Stimulated activated CD4-positive, alpha-beta T cell treated with anti-CD3 and anti-CD28 coated beads, TNF-alpha, amount 100 ng/mL, for 24 hours (primary cell): ENCODE measurements at places on chromosomes 13 and 19.
A peak's percentile ranks its signal among the peaks of the same experiment; 100 is the strongest.

DNA sequence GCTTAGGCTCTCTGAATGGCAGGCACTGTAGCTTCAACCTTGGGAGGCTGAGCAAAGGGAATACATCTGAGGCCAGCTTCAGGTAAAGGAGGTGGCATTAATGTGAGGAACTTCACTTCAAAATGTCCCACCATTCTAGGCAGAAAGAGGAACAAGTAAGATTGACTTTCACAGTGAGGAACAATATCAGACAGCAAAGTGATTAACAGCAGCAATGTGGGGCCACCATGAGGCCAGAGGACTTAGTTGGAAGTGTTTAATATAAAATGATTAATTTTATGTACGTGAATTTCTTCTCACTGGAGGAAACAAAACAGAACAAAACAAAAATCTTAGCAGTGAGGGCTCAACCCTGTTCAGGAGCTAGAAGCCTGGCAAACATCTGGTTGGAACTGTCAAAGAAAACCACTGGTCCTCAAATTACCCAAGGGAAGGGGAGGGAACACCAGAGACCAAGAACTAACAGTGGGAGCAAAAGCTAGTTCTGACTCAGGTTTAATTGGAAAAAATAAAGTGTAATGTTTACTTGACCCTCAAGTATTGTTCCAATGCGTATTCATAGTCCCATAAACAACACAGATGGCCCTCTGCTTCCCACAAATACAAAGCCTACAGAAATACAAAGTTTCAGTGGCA is 43.9 kb upstream of the FRY start:
- no peak for DNase-seq

DNA sequence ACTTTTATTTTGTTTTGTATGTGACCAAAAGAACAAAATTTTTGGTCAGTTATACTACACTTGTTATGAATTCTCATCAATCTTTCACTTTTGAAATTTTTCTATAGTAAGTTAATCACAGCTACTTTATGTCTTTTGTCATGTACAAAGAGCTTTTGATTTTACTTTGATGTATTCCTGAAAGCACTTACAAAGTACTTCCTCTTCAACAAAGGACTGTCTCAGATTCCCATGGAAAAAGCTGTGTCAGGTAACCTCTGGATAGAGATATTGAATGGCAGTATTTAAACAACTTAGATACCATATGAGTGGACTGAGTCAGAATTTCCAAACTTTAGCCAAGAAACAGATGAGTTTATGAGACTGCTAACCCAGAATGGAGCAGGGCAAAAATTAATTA is 689.3 kb upstream of the ATXN8OS start:
- no peak for DNase-seq

GRCh38 chr13:62418376-62418775 is 1002.7 kb upstream of the PCDH20 start:
- DNase-seq: no peak

- DNase-seq: no peak
Measured at GRCh38 chr19:49605605-49606004, 14.6 kb downstream of the PRR12 start.

DNA sequence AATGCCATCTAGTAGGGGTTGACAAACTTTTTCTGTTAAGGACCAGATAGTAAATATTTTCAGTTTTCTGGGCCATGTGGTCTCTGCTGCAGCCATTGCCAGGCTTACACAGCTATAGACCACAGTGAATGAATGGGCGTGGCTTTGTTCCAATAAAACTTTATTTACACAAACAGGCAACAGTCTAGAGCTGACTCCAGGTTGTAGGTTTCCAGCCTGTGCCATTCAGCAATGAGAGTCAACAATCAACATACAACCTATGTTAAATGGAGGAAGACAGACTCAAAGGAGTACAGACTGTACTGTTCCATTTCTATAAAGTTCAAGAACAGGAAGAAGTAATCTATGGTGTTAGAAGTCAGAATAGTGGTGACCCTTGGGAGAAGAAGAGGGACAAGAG is 15.2 kb upstream of the IZUMO2 start:
- DNase-seq: no peak

DNA sequence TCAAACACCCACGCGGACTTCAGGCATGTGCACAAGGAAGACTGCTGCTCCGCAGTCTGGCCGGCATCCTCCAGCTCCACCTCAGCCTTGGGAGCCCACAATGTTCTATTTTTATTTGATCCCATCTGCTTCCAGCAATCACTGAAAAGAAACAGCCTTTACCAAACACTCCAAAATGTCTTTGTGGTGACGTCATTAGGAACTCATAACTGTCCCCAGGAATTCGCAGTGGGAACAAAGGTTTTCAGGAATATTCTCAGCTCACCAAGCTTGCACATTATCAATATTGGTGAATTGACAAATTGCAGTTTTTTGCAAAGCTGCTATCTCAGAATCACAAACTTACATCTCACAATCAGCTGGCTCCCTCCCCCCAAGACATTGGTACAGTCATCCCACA is 15.2 kb upstream of the ZNF841 start:
- no peak for DNase-seq

- DNase-seq: no peak
Measured at GRCh38 chr19:53868091-53868891, 608 bp downstream of the MYADM start.

DNA sequence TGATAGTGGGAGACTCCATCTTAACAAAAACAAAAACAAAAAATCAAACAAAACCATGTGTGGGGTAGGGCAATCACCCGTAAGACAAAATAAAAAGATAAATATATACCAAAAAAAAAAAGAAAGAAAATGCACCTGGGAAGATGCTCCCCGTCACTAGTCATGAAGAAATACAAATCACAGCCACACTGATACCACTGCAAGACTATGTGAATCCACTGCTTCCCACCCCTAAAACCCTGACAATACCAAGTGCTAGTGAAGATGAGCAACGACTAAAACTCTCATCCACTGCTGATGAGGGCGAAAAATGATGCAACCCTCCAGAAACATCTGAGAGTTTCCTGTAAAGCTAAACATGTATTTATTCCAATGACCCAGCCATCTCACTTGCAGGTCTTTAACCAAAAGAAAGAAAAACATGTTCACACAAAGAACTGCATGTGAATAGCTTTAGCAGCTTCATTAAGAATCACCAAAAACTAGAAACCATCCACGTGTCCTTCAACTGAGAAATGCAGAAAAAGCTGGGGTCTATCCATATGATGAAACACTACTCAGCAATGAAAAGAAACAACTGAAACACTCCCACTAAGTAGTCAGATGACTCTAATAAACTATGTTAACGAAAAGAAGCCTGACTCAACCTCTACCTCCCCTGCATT is 31.7 kb downstream of the BRD4 start:
- DNase-seq: no peak

GRCh38 chr19:6278740-6279619 is 795 bp downstream of the MLLT1 start:
- DNase-seq: no peak

- DNase-seq: no peak
Measured at GRCh38 chr13:91245288-91245687, 102.2 kb upstream of the MIR17HG start.

GRCh38 chr13:84609716-84610115 is 727.4 kb upstream of the SLITRK1 start:
- no peak for DNase-seq

DNA sequence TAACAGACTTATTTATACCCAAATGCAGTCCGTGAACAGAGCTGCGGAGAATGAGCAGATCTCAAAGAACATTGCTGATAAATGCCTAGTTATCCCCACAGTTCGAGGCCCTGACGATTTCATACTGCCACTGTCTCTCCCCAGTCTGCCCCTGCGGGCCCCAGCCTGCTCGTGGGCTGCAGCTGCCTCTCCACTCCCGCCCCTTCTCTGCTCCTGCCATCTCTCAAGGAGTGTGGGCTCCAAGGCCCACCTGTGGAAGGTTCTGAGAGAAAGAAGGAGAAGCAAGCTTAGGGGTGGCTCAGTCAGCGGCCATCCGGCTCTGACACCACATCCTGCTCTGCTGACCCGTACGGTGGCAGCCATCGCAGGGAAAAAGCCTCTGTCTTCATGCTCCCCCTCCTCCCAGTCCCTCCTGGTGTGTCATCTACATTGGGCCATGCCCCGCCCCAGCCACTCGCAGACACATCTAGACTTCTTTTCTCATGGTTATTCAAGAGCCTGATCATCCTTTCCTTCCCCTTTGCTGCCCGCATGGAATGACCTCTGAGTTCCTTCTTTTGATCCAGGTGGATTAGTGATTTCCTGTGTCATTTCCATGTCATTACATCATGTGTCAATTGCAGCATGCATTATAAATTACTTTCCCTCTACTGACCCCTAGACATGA is 52.0 kb downstream of the EPS15L1 start:
- no peak for DNase-seq

DNA sequence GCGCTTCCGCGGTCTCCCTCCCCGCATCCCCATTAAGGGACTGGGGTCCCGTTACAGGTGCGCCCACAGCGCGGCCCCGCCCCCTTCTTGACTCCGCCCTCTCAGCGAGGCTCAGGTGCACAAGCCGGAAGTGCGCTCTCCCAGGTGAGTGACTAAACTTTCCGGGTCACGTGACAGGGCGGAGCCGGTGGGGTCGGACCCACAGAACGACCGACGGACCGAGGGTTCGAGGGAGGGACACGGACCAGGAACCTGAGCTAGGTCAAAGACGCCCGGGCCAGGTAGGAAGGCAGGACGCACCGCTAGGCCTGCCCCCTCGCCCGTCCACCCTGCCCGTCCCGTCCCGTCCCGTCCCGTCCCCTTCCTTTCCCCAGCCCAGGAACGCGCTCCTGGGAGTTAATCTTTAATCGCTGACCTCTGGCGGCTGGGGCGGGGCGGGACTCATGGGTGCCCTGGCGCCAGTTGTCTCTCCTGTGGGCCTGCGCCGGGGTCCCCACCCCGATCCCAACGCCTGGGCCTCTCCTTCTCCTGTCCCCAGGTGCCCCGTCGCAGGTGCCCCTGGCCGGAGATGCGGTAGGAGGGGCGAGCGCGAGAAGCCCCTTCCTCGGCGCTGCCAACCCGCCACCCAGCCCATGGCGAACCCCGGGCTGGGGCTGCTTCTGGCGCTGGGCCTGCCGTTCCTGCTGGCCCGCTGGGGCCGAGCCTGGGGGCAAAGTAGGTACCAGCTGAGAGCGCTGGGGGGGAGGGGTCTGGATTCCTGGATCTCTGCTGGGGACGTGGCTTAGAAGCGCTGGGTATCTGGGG is at the start of gene CRB3:
TSS of gene CRB3 (plus strand) at position 202 of the 804 bp plus-strand sequence. CDS start at position 633, 431 bp downstream.
- no peak for DNase-seq

GRCh38 chr19:47742634-47743033 is 2.7 kb upstream of the NOP53 start:
- DNase-seq: no peak

DNA sequence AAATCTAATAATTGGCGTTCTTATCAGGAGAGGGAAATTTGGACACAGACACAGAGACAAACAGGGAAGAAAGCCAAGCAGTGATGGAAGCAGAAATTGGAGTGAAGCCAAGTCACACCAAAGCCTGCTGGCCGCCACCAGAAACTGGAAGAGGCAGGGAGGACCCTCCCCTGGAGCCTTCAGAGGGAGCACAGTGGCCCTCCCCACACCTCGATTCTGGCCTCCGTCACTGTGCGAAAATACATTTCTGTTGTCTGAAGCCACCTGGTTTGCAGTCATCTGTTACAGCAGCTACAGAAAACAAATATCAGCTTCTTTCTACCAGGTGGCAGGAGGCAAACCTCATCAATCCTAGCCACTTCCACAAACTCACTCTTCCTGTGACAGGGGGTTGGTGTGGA is 8.3 kb upstream of the TLE6 start:
- no peak for DNase-seq

- no peak for DNase-seq
Measured at GRCh38 chr13:112616586-112617362, 28.8 kb upstream of the TUBGCP3 start.

- no peak for DNase-seq
Measured at GRCh38 chr19:7262470-7262869, 31.7 kb downstream of the INSR start.

- DNase-seq: no peak
Measured at GRCh38 chr19:3868770-3869456, at the start of gene ZFR2. Gene ZFR2 (minus strand): TSS chr19:3869038. CDS start chr19:3869017, 21 bp downstream.

DNA sequence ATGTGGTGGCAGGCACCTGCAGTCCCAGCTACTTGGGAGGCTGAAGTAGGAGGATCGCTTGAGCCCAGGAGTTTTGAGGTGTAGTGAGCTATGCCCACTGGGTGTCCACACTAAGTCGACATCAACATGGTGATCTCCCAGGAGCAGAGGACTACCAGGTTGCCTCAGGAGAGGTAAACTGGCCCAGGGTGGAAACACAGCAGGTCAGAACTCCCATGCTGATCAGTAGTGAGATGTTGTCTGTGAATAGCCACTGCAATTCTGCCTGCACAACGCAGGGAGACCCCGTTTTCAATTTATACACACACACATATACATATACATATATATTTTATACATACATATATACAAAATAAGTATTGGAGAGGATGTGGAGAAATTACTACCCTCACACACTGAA is 2.1 kb upstream of the ZNF224 start:
- no peak for DNase-seq

- DNase-seq: no peak
Measured at GRCh38 chr13:113732176-113732960, 26.7 kb upstream of the TMEM255B start.

DNA sequence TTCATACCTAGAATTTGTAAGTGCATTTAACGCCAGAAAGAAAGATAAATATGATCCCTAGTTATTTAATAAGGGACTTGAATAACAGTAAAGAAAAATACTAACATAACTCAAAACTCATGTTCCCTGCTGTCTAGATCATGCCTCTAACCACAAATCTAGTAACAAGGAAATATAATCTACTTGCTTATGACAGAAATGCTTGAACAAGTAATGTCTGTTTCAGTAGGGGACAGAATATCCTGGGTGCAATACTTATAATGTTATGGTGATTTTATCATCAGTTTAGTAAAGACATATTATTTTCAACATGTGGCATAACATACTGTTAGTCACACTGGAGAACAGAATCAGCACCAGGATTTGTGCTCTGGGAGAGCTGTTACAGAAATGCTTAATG is 861.9 kb upstream of the SLITRK1 start:
- DNase-seq: no peak

- peak; percentile 70 for DNase-seq
Measured at GRCh38 chr19:8580710-8581281, 3.6 kb upstream of the MYO1F start.

- DNase-seq: no peak
Measured at GRCh38 chr13:72514146-72514545, 213.3 kb downstream of the MZT1 start.

GRCh38 chr19:50024719-50025021 is 502 bp downstream of the VRK3 start:
- no peak for DNase-seq

- no peak for DNase-seq
Measured at GRCh38 chr19:29529646-29530539, 4.1 kb downstream of the VSTM2B start.

DNA sequence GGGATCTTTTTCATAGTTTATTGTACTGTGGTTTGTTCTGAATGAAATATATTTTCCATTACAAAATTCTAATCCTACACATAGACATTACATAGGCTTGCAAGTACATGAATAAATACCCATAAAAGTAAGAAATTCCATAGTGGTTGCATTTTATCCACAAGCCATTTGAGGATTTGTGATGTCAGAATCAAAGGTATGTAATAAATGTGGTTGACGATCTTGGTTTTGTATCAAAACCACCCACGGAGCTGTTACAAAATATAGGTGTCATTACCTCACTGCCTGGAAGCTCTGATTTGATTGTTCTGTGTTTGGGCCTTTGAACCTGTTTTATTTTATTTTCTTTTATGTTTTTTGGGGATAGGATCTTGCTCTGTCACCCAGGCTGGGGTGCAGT is 125.1 kb downstream of the NALCN start:
- no peak for DNase-seq
